K562 (cell line): ENCODE measurements at places on chromosomes 6 and 20. TPM values are rescaled to one million over a fixed set of nuclear protein-coding genes. Genes with fewer than 3 reads are reported as not detected.
A peak's percentile ranks its signal among the peaks of the same experiment; 100 is the strongest.

DNA sequence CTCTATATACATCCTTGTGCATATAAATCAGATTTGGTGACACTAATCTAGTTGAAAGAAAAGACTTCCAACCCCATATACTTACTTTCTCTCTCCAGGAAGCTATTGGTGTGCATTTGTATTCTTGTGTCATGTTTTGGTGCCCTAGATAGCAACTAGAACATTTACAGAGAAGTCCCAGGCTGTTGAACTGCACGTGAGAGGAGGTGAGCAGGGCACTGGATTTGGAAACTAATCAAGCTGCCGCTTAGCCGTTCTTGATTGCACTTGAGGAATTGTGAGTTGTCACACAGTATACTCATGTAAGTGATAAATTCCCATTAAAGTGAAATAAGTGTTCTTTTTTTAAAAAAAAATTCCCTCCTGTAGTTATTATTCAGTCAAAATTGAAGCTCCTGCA lies 7.6 kb downstream of the WRNIP1 start:
- no peaks in the 10 kb centered on the region for H3K27me3 ChIP-seq
- H3K4me1 ChIP-seq = peaks cover 7% of the 10 kb centered on the region
- no peak for DNase-seq
- no peak overlapping the region for H3K4me3 ChIP-seq

- DNase-seq = no peak
- no peaks in the 10 kb centered on the region for H3K4me1 ChIP-seq
- no peaks in the 10 kb centered on the region for H3K36me3 ChIP-seq
- no peak overlapping the region for H3K4me3 ChIP-seq
Measured at GRCh38 chr6:115767931-115768330, 292.8 kb downstream of the FRK start.

The HLA-DQB2 gene
- not detected in 2 replicates for total RNA-seq

The SLC32A1 gene
- total RNA-seq = not detected in 2 replicates

The RAET1L gene
- total RNA-seq = not detected in 2 replicates

DNA sequence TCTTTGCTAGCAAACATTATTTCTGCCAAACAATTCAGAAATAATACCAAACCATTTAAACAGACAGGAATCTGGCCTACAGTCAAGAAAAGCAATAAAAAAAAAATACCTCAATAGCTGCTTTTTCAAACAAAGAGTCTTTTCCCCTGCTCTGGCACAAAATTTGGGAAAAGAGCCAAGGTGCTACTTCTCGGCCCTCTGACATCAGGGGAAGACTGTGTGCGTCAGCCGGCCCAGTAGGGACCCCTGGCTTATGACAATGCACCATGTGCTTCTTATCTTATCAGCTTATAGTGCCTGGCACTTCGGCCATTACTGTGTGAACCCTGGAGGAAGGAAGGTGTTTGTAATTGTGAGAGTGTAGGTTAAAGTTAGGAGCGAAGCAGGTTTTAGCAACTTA lies 89.4 kb downstream of the PDE10A start:
- H3K36me3 ChIP-seq = no peaks in the 10 kb centered on the region
- H3K4me3 ChIP-seq = no peak overlapping the region
- H3K4me1 ChIP-seq = no peaks in the 10 kb centered on the region
- DNase-seq = no peak
- no peak overlapping the region for H3K27ac ChIP-seq
- H3K27me3 ChIP-seq = no peaks in the 10 kb centered on the region

GRCh38 chr6:51614725-51615124 lies 472.7 kb downstream of the PKHD1 start:
- no peak overlapping the region for H3K27ac ChIP-seq
- H3K27me3 ChIP-seq = no peaks in the 10 kb centered on the region
- no peaks in the 10 kb centered on the region for H3K36me3 ChIP-seq
- no peaks in the 10 kb centered on the region for H3K4me1 ChIP-seq

GRCh38 chr20:40322941-40323340 lies 366.1 kb downstream of the MAFB start:
- no peak overlapping the region for H3K27ac ChIP-seq
- no peaks in the 10 kb centered on the region for H3K27me3 ChIP-seq
- H3K4me3 ChIP-seq = no peak overlapping the region
- no peak for DNase-seq

The PARD6B gene
- 12.0 and 12.3 TPM in 2 replicates for total RNA-seq

GRCh38 chr20:6680854-6681253 lies 86.6 kb upstream of the BMP2 start:
- H3K27ac ChIP-seq = no peak overlapping the region
- no peak overlapping the region for H3K4me3 ChIP-seq
- no peaks in the 10 kb centered on the region for H3K27me3 ChIP-seq
- H3K4me1 ChIP-seq = no peaks in the 10 kb centered on the region
- H3K36me3 ChIP-seq = no peaks in the 10 kb centered on the region
- no peak for DNase-seq

DNA sequence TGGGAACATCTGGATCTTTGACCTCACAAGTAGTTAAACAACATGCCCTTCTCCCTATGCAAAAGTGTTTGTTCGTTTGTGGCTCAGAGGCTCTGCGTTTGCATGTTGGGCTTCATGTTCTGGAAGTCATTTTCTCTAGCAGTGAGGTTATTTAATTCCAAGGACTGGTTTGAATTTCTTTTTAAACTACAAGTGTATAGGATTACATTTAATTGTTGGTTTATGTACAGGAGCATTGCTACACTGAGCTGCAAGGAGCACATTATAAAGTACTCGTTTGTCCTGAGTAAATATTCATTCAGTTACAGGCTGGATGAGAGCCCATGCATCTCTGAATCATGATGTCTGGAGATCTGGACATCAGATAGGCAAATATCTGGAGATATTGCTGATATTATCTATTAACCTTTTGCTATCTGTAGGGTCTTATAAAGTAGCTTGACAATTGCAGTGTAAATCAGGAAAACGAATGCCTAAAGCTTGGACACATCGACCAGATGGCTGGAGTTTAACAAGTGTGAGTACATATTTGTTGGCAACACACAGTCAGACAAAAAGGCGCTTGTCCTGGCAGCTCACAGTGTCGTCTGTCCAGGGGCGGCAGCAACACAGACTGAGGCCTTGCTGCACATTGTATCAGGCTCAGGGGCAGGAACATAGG lies 84.6 kb downstream of the PDE7B start:
- H3K4me1 ChIP-seq = no peaks in the 10 kb centered on the region
- no peaks in the 10 kb centered on the region for H3K27me3 ChIP-seq
- H3K4me3 ChIP-seq = no peak overlapping the region
- H3K36me3 ChIP-seq = no peaks in the 10 kb centered on the region
- H3K27ac ChIP-seq = no peak overlapping the region

DNA sequence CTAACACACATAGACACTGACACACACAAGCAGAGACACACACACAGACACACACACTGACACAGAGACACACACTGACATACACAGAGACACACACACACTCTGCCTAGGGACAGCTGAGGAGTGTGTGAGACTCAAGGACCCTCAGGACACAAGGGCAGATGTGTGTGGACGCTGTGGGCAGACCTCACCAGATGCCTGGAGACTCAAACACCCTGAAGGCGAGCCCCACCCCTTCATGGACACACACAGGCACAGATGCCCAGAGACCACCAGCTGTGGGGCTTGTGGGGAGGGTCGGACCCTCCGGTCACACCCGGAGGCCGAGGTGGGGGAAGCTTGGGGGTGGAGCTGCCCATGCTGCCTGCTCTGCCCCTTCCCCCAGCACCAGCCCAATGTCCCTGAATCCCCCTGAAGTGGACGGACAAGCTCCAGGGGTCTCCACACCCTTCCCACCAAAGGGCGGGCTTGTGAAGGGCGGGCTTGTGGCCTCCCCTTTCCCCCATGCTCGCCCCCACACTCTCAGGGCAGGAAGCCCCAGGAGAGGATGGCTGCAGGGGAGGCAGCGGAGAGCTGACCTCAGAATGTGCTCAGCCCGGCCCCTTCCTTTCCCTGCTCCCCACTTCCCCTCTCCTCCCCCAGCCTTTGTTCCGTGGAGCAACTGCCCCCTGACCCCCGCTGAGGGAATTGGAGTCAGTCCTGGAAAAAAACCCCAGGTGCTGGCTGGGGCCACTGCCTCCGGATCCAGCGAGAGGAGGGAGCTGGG lies 13.9 kb upstream of the ABHD16B start:
- no peaks in the 10 kb centered on the region for H3K36me3 ChIP-seq
- peak; percentile 67 for DNase-seq
- H3K27ac ChIP-seq = peak overlapping the region; percentile 75
- peaks cover 65% of the 10 kb centered on the region for H3K4me1 ChIP-seq
- no peak overlapping the region; the same call in 1 of the 2 replicates for H3K4me3 ChIP-seq
- no peaks in the 10 kb centered on the region for H3K27me3 ChIP-seq

- no peaks in the 10 kb centered on the region for H3K4me1 ChIP-seq
- no peaks in the 10 kb centered on the region for H3K36me3 ChIP-seq
- no peak overlapping the region for H3K4me3 ChIP-seq
- DNase-seq = no peak
- no peaks in the 10 kb centered on the region for H3K27me3 ChIP-seq
- no peak overlapping the region for H3K27ac ChIP-seq
Measured at GRCh38 chr6:162798546-162799266, 70.9 kb downstream of the PACRG start.

GRCh38 chr6:106090001-106090400 lies 3.9 kb downstream of the PRDM1 start:
- DNase-seq = peak; percentile 45
- H3K27ac ChIP-seq = no peak overlapping the region
- no peaks in the 10 kb centered on the region for H3K36me3 ChIP-seq

The BTN1A1 gene
- 0.09 TPM in 1 of 2 replicates, not detected in the other for total RNA-seq

The BTN2A1 gene
- total RNA-seq = 13.0 and 13.5 TPM in 2 replicates

The MOG gene
- not detected in 2 replicates for total RNA-seq

The OOEP gene
- not detected in 2 replicates for total RNA-seq

GRCh38 chr20:5171064-5171789 lies 44.4 kb downstream of the CDS2 start:
- peaks cover 6% of the 10 kb centered on the region; the same call in 2 of the 3 replicates for H3K36me3 ChIP-seq
- no peak overlapping the region for H3K27ac ChIP-seq
- H3K4me1 ChIP-seq = no peaks in the 10 kb centered on the region; the same call in 1 of the 2 replicates
- DNase-seq = no peak
- H3K4me3 ChIP-seq = no peak overlapping the region

- no peak overlapping the region for H3K4me3 ChIP-seq
- no peaks in the 10 kb centered on the region for H3K4me1 ChIP-seq
- H3K36me3 ChIP-seq = no peaks in the 10 kb centered on the region
Measured at GRCh38 chr6:14194483-14194882, 76.9 kb downstream of the CD83 start.

DNA sequence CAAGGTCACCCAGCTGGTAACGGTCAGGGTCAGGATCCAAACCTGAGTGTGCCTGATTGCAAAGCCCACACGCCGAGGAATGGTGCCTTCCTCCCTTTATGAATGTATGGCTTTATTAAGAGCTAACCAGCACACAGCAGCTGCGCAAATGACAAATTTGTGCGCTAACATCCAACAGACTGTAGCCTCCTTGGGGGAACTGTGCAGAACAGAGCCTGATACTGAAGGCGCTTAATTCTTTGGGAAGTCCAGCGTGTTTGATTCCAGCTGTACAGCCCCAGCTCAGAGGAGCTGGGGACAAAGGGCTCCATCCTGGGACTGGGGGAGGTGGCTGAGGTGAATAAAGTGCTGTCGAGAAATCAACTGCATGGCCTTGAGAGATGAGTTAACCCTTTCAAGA lies 75.7 kb upstream of the JARID2 start:
- no peak overlapping the region for H3K4me3 ChIP-seq
- no peaks in the 10 kb centered on the region for H3K36me3 ChIP-seq
- no peak for DNase-seq
- H3K4me1 ChIP-seq = no peaks in the 10 kb centered on the region

The CDSN gene
- not detected in 2 replicates for total RNA-seq

The NHLRC1 gene
- total RNA-seq = not detected in 2 replicates

DNA sequence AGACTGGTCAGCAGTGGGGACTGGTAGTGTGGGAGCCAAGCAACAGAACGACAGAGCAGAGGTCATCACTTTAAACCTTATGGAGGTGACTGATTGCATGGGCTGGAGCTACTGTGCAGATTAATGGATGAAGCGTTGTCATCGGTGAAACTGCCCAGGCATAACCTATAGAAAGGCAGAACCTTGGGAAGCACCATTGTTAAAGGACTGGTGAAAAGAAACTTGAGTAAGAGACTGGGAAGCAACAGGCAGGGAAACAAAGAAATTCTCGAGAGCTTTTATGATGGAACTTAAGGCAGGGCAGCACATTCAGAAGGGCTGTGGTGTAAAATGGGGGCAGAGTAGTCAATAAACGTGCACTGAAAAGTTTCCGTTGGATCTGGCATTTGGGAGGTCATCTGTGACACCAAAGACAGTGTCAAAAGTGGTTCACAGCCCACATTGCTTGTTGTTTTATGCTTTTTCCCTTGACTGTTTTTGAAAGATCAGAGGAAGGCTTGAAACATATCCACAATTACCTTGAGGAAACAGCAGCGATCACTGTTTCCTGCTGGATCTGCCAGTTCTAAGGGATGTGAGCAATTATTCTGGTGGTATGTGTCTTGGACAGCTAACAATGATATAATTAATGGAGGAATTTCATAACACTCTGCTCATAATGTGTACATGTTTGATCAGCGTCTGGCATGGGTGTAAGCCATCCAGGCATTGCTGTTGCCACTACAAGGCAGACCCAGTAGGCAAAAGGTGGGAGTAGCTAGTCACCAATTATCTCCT lies 62.7 kb downstream of the LRRC1 start:
- no peaks in the 10 kb centered on the region for H3K36me3 ChIP-seq
- DNase-seq = no peak
- no peak overlapping the region for H3K27ac ChIP-seq
- no peaks in the 10 kb centered on the region for H3K27me3 ChIP-seq
- no peaks in the 10 kb centered on the region for H3K4me1 ChIP-seq

DNA sequence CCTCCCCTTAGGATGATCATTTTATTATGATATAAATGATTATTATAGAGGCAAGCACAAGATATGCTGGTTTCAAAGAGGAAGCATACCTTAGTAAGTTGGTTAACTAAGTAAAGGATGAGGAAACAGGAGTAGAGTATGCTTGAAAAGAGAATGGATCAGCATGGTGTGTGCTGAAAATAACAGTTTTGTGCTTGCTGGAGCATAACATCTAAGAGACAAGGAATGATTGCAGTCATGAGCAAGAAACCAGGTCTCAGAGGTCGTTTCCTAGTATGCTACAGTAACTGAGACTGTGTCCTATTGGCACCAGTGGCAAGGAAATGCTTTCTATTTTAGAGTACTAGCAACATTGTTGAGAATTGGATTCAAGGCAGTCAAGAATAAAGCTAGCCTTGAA lies 34.1 kb downstream of the CDC40 start:
- no peak overlapping the region for H3K4me3 ChIP-seq
- peaks cover 62% of the 10 kb centered on the region for H3K36me3 ChIP-seq
- H3K27ac ChIP-seq = no peak overlapping the region
- DNase-seq = no peak
- H3K4me1 ChIP-seq = no peaks in the 10 kb centered on the region
